ENCODE measurements at places on chromosomes 6 and 20.

GRCh38 chr6:144127097-144127496, 23.2 kb upstream of the STX11 start:
- no peak for DNase-seq

- no peak for DNase-seq
Observed at GRCh38 chr6:97026298-97026697, 101.8 kb downstream of the KLHL32 start.

GRCh38 chr6:106085692-106085983, 498 bp upstream of the PRDM1 start:
- DNase-seq = no peak

DNA sequence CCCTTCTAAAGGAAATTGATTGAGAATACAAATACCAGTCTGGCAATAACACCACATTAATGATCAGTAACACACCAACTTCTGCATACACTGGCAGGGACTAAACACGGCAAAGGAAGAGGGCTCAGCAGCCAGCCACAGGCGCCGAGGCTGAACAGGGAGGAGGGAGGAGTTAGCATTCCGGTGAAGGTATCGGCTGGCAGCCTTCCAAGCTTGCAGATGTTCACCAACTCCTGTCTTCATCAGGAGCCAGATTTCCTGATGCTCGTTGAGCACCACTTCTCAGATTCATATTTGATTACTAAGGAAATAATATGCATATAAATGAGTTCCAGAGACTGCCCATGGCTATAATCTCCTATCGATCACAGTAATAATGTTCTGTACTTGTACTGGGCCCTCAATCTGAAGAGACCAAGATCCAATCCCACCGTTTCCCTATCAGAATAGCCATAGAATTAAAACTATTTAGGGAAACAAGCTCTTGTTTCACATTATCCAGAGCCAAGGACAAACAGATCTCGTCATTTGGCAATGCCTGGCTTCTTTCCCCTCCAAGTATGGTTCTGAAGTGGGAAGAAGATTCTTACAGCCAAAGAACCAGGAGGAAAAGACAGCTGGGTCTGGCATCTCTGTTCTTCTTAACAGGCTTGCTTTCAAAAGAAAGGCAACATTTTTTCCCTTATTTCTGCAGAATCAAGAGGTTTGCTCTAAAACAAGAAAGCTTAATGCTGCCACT, 42.2 kb downstream of the GFOD1 start:
- peak; percentile 46 for DNase-seq

GRCh38 chr20:8578161-8578865, 446.2 kb downstream of the PLCB1 start:
- DNase-seq = no peak

- DNase-seq = no peak
Observed at GRCh38 chr6:48775157-48775556, 664.2 kb upstream of the PTCHD4 start.

- DNase-seq = no peak
Observed at GRCh38 chr6:42404484-42404883, 47.2 kb downstream of the TRERF1 start.

DNA sequence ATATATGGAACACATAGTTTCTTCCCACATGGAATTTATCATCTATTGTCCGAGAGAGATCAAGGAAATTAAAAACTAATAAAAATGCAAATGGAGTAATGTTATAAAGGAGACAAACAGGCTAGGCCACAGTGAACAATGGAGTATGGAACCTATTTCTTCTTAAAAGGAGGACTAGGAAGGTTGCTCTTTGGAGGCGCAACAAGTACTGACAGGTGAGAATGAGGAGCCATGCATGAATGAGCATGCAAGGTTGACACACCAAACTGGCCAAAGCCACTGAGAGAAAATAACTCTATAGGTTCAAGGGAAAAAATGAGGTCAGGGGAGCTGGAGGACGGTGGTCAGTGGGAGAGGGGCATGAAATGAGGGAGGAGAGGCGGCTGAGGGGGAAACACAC, 40.9 kb downstream of the PSMB1 start:
- DNase-seq = no peak

DNA sequence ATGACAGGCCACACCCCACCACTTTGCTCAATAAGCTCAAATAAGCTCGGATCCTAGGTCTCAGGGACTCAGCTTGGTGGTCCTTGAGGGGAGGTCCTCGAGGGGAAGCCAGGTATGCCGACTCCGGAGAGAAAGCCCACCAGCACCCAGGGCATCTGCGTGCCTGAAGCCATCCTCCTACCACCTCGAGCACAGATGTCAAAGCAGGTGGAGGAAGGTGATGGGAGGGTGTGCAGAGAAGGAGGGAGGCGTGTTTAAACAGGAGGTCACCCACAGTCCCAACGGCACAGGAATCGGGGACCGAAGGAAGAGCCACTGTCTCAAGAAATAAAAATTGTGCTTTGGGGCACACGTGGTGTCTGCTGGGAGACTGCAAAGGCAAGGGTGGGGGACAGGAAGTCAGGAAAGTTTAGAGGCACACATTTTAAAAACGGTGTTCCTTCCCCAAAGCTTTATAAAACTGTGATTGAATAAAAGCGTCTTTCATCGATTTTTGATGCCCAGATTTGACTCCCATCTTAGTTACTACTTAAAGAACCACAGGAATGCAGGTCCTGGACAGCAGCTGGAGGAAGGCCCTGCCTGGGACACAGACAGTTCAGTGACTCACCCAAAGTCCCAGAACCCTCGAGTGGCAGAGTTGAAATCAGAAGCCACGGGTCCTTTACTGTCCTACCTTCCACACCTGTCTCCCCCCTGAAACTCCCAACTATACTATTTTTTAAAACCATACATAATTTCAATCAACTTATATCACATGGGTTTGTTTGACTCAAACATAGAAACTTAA, 221.0 kb upstream of the PDE10A start:
- no peak for DNase-seq

- DNase-seq = no peak
Observed at GRCh38 chr6:144352331-144352730, 67.2 kb downstream of the UTRN start.

- DNase-seq = no peak
Observed at GRCh38 chr6:119259027-119259426, 90.5 kb downstream of the MAN1A1 start.

DNA sequence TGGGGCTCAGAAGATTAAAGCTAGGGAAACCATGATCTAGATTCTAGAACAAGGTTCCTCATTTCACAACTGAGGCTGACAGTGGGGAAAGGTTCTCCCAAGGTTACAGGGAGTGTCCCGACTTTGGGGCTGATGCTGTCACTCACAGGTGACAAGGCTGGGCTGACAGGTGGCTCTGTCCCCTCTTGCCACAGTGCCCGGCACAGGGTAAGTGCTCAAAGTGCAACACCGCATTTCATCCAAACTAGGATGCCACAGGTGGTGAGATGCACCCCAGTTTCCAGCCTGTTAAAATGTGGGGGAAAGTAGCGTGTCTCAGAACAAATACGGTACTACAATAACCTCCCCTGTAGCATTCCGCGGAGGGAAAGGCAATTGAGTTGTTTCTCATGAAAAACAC, 7.8 kb downstream of the ZBP1 start:
- no peak for DNase-seq

DNA sequence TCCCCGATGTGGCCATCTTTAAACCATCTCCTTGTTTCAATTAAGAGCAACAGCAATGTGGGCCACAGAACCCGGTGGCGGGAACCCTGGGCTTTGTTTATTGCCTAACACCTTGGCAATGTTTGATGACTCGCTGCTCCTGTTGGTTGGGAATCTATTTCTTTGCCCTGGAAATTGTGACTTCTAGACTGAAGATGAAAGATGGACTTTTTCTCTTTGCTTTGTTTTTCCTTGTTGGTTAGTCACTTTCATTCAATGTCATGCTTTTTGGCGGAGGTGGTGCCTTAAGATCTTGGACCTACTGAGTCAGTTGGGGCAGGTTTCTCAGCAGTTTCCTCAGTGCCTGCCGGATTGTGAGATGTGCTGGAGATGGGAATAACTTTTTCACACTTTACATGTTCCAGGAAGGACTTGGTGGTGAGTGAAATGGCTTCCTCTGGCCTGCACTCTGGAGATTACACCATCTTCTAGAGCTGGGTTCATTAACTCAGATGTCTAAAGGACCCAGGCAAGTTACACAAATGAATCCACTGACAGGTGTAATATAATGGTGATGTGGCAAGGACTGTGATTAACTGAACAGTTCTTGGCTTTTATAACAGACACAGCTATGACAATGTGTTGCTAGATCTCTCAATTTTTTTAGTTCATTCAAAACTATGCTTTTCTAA, 56.3 kb downstream of the TSHZ2 start:
- DNase-seq = no peak

DNA sequence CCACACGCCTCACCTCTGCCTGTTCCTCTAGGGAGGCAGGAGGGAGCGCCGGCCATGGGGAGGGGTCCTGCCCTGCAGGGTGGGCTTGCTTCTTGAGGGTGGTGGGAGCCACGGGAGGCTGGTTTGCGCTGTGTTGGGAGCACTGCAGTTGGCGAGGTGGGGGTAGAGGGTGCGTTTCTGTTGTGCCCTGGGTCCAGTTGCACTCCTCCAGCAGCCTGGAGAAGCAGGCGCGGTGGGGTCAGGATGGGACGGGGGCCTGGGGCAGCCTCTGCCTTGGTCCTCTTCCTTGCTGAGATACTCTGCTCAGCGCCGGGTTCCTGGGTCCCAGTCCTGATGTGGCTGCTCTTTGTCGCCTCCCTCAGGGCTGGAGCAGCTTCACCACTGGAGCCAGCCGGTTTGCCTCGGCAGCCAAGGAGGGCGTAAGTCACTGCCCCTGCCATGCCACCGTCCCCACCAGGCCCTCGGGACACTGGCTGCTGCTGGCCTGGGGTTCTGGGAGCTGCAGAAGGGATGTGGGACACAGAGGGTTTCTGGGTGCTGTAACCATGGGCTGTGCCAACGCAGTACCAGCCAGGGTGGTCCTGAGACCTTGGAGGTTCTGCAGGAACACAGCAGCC, 8.4 kb downstream of the ARFGAP1 start:
- peak; percentile 46 for DNase-seq

DNA sequence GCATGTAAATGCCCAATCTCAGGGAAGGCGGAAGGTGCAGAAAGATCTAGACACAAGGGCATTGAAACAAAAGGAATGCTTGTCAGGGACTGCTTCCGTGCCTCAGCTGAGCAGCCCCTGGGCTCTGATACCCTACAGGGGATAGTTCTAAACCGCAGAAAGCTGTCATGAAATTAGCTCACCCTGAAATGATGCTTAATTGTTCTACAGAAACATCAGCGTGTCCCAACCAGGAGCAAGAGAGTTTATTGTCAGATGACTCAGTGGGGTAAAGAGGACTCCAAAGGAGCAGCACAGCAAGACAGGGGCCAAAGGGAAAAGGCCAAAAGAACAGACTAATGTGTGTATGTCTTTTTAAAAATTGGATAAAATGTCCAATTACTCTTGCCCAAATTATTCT, 258.4 kb upstream of the JARID2 start:
- no peak for DNase-seq

- DNase-seq = no peak
Observed at GRCh38 chr6:168225471-168225911, 94.1 kb downstream of the DACT2 start.

DNA sequence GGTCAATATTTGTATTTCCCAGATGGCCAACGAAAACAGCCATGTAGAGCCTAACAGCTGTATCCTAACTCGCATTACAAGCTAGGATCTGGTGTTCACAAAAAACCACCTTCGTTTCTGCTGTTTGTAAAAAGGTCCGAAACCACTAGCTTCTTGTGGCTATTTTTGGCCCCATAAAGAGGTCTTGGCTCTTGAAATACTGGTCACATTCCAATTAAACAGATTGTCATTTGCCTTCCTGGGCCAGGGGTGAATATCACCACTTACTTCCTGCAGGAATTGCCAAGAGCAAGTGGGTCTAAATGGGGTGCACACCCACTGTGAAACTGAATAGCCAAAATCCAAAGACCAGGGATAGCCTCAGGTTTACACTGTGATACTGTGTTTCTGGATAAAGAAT, 48.2 kb downstream of the TSHZ2 start:
- no peak for DNase-seq

GRCh38 chr6:14743474-14744211, 502.2 kb upstream of the JARID2 start:
- DNase-seq = no peak

- peak; percentile 69 for DNase-seq
Observed at GRCh38 chr6:44126320-44127149, 717 bp downstream of the MRPL14 start.

- DNase-seq = peak; percentile 65
Observed at GRCh38 chr6:33589731-33590530, 9.9 kb upstream of the BAK1 start.

DNA sequence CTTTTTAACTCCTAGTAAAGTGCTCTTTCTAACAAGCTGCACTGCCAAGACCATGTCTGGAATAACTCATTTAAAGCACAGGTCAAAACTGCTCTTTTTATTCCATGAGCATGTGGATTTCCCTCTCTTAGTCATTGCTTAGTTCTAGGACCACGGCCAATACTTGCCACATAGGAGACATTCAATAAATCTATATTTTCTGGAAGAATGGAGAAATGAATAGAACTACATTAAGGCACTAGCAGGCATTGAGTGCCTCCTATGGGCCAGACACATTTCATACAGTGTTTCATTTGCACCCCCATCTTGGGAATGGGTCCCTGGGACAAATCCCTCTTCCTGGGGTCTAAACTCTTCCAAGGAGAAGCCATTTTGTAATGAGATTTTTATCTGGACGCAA, 552.8 kb upstream of the CITED2 start:
- no peak for DNase-seq

DNA sequence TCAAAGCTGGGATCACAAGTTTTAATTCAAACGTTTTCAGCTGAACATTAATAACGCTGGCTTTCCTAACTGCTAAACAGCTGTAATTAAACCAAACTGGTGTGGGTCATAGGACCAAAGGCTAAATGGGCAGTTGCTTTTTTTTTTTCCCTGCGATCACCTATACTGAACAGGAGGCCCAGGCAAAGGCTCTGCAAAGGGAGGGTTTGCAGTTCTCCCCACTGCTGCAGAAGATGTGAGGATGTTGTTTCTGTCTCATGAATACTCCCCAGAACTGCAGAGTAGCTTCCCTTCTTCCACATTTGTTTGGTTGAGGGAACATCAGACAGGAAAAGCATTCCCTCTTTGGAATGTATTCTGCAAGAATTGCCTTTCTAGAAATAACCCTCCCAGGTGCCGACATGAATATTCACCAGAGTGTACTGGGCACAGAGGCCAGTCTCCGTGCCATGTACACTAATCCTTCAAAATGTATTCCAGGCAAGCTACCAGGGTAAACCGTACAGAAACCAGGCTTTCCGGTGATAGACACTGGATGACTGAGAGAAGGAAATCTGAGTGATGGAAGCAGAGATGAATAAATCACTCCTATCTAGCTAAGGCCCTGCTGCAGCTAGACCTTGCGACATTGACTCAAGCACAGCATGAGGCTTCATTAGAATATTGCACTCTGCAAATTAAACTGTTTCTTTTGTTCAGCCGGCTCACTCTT, 370.1 kb downstream of the BTBD9 start:
- DNase-seq = no peak

DNA sequence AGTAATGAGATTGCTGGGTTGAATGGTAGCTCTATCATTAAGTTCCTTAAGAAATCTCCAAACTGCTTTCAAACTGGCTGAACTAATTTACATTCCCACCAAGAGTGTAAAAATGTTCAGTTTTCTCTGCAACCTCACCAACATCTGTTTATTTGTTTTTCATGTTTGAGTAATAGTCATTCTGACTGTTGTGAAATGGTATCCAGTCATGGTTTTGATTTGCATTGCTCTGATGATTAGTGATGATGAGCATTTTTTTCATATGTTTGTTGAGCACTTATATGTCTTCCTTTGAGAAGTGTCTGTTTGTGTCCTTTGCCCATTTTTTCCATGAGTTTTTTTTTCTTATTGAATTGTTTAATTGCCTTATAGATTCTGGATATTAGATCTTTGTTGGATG, 24.9 kb downstream of the DEFB125 start:
- DNase-seq = no peak

All from HEK293T (cell line).